ENCODE measurements at places on chromosomes 1 and 21.

DNA sequence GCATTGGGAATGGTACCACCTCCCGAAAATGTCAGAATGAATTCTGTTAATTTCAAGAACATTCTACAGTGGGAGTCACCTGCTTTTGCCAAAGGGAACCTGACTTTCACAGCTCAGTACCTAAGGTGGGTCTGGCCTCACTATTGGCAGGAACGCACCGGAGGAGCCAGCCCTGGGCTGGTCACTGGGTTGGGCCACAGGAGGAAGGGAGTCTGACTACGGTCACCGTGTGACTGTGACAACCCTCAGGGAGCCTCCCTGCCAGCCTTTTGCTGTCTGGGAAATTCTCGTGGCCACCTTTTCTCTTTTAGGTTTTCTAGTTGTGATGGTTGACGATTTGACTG, 2.2 kb downstream of the IL10RB start:
- no peak for DNase-seq

DNA sequence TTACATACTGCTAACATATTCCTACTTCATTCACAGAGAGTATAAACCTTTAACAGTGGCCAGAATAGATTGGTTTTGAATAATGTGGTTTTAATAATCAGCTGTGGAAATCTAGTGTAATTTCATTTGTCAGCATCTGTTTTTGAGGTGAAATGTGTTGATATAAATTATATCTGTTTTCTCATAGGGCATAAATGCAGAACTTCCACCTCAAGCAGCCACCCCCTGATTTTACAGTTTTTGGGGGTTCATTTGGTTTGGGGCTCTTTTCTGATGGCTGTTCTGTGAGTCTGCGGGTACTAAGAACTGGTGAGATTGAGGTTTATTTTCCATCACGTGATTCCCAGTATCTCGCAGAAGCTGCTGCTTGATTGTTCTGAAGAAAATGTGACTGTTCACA, 23.2 kb downstream of the EDARADD start:
- DNase-seq: no peak

DNA sequence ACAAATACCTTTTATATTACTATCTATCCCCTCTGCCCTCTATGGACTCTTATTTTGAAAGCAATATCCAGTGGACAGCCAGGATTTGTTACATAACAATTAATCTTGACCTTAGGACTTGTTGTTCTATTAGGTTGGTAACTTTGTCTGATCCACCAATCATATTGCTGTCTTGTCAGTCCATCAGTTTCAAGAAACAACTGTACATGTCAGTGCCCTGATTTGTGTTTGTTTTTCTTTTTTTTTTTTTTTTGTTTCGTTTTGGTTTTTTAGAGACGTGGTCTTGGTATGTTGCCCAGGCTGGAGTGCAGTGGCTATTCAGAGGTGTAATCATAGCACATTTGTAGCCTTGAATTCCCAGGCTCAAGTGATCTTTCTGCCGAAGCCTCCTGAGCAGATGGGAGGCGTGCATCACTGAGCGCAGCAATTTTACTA, 1.5 kb upstream of the SCP2 start:
- DNase-seq: no peak

DNA sequence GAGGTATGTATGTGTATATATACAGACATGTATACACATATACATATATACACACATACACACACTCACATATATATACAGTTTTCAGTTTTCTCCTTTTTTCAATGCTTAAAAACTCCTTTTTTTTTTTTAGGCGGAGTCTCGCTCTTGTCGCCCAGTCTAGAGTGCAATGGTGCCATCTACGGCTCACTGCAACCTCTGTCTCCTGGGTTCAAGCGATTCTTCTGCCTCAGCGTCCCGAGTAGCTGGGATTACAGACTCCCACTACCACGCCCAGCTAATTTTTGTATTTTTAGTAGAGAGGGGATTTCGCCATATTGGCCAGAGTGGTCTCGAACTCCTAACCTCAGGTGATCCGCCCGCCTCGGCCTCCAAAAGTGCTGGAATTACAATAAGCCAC, 27.0 kb downstream of the STYXL2 start:
- DNase-seq: no peak

GRCh38 chr1:184635980-184636431, 118.7 kb downstream of the EDEM3 start:
- DNase-seq: no peak
